ENCODE measurements at places on chromosomes 3 and 15.

- no peak for DNase-seq
Measured at GRCh38 chr3:52881871-52882270, 15.5 kb downstream of the STIMATE start.

DNA sequence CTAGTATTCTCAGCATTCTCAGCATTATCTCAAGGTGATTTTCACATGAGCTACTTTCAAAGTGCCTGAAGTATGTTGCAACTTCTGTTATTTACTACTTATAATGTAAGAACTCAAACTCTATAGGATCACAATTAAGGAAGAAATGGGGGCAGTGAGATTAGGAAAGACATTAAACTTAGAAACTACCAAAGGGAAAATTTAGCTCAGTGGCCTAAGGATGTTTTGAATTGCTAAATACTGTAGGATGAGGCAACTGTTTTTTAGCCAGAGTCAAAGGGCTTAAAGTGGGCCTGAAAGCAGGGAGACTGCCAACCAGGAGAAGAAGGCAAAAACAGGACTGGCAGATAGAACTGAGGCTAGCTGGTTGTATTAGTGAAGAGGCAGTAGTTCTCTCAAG, 55.5 kb upstream of the MBNL1 start:
- no peak for DNase-seq

- DNase-seq = no peak
Measured at GRCh38 chr3:26312816-26313215, 309.8 kb upstream of the LRRC3B start.

DNA sequence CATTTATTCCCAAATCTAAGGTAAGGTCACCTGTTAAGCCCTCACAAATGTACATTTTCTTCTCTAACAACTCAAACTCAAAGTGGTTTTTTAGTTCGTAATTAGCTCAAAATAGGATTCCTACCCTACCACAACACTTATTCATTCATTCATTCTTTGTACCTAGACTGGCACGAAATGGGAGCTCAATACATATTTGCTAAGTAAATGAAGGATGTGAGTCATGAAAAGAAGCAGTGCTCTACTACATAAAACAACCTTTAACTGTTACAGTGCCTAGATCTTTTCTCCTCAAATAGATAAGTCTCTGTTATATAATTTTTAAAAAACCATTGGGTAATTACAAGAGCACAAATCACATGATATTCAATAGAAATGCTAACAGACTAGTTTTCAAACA, 13.1 kb downstream of the RSL24D1 start:
- DNase-seq = no peak

All from fibroblast of mammary gland (primary cell).